ENCODE measurements at places on chromosomes 3 and 15.

- DNase-seq: no peak
These were observed 11.5 kb downstream of the CRYGS start for GRCh38 chr3:186532598-186533072.

GRCh38 chr3:125179143-125179883, 33.2 kb downstream of the SLC12A8 start:
- DNase-seq: no peak

GRCh38 chr15:63461230-63461985, 43.0 kb upstream of the USP3 start:
- no peak for DNase-seq

GRCh38 chr3:53062905-53063304, 17.0 kb upstream of the SFMBT1 start:
- DNase-seq: no peak

GRCh38 chr15:60191821-60192220, 187.7 kb downstream of the FOXB1 start:
- DNase-seq: no peak

- no peak for DNase-seq
These were observed 88.7 kb downstream of the SEMA5B start for GRCh38 chr3:122938783-122939425.

DNA sequence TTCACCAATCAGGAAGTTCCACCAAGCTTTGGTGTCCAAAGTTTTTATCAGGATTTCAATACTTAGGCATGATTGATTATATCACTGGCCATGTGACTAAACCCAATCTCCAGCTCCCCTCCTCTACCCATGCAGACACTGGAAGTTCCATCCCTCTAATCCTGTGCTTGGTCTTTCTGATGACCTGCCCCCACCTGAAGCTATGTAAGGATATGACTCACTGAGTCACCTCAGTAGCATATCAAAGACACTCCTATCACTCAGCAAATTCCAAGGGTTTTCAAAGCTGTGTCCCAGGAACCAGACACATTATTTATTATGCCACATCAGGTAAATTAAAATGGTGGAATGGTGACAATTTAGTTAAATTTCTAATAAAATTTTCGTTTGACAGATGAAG, 158.9 kb downstream of the TAFA4 start:
- no peak for DNase-seq

DNA sequence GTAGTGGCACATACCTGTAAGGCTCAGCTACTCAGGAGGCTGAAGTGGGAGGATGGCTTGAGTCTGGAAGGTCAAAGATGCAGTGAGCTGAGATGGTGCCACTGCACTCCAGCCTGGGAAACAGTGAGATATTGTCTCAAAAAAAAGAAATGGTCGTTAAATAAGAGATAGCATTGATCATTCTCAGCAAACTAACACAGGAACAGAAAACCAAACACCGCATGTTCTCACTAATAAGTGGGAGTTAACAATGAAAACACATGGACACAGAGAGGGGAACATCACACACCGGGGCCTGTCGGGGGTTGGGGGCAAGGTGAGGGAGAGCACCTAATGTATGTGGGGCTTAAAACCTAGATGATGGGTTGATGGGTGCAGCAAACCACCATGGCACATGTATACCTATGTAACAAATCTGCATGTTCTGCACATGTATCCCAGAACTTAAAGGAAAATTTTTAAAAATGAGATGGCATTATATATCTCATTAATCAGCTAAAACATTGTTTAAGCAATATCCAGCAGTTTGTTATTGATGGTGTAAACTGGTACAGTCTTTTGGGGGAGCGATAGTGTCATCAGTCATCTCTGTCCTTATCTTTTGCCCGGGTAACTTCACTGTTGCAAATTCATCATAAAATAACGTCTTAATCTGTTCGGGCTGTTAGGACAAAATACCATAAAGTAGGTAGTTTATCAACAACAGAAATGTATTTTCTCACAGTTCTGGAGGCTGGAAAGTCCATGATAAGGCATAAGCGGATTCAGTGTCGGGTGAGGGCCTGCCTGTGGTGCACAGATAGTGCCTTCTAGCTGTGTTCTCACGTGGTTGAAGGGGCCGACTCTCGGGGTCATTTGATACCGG, 1.7 kb upstream of the MAN2A2 start:
- no peak for DNase-seq

- no peak for DNase-seq
These were observed 216.4 kb downstream of the DPH6 start for GRCh38 chr15:35329521-35329961.

DNA sequence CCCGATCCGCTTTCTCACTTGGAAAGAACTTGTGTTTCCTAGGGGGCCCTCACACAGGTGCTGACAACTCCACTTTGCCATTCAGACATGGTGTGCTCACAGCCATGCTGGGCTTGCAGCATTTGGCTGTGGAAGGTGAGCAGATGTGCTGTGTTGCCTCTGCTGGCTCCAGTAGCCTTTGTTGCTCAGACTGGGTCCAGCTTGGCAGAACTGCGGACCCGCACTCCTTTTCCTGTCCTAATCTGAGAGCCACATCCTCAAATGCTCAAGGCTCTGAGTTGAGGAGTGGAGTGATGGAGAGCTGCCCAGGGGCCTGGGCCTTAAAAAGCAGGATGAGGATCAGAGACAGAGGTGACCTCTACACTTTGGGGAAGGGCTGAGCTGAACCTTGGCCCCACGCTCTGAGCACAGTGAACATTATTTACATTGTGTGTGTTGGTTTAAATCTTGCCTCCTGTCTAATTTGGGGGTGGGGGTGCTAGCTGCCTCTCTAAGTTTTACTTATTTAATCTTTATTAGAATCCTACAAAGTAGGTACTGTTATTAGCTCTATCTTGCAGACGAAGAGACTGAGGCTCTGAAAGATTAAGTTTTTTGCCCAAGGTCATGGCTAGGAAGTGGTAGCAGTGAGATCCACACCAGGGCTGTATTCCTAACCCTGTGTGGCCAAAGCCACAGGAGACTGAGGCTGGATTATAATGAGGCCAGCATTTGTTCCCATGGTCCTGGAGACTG, 17.2 kb downstream of the ACOX2 start:
- DNase-seq: no peak

DNA sequence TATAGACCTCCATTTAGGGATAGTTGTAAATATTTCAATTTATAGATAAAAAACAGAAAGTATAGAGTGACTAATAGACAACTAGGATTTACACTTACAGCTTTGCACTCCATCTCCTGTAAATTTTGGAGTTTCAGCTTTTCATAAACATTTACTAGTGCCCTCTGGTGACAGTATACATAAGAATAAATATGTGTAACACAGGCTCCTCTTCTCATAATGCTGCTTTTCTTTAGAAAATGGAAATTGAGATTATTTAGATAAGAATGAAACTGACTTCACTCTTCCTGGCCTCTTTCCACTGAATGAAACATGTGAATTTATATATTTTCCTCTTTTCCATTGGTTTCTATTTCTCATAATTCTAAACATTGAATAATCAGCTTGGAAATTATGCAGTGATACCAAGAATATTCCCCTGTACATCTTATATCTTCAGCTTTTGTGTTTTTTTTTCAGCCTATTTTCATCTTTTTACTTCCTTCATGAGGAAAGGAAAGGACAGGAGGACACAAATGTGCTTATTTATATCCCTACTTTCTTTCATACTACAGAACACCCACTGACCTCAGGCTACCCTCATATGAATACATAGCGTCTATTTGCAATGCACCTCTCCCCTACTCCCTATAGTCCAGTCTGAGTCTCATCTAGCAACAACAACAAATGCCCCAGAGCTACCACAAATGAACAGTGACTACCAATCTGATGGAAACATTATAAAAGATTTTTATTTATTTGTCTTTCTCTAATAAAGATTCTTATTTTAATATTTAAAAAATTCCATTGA, 103.1 kb upstream of the CCDC39 start:
- no peak for DNase-seq

GRCh38 chr3:23775254-23775909, 30.4 kb upstream of the UBE2E1 start:
- no peak for DNase-seq

DNA sequence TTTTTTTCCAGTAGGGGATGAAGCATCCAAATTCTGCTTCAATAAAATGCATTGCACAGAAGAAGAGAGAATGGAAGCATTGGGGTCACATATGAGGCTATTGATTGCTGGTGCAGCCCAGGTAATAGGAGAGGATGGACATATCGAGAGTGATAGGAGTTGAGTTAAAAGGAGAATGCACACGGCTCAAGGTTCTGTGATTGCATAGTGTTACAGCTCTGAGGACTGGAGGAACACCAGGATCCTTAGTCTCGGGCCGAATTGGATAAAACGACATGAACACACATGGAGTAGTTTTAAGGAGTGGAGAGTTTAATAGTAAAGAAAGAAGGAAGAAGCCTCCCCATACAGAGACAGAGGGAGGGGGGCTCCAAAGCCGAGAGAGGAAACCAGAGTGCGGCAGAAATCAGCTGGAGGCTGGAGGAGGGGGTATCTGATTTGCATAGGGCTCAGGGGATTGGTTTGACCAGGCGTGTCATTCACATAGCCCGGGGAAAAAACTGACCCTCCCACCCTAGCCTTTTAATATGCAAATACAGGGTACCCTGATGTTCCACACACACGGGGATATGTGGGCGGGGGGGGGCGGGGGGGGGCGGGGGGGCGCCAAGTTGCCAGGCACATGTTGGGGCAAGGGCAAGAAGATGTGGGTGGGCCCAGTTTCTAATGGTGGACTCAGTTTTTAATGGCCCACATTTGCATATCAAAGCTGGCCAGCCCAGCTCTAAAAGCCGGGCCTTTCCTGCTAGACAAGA, 156.9 kb downstream of the AGBL1 start:
- no peak for DNase-seq

- no peak for DNase-seq
These were observed 24.7 kb downstream of the XPC start for GRCh38 chr3:14153663-14154062.

DNA sequence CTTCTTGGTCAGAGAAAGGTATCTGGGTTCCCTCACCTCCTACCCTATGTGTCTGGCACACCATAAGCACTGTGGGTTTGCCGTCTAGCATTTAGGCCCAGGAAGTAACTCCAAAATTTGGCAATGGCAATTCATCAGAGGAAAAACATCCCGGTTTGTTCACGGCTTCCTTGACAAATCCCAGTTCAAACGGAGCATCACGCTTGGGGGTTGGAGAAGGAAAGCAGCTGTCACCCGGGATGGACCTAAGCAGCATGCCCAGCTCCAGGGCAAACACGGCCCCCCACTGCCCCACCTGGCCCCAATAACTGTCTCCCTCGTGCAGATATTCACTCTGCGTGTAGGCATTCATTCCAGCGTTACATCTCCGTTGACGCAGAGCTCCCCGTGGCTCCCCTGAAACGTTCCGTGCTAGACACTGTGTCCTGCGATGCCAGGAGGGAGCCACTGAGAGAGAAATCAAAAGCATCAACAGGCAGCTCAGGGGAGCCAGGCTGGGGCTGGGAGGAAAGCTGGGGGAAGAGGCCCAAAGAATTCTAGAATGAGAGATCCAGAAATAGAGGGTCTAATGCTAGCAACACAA, 41.4 kb downstream of the NTRK3 start:
- DNase-seq: no peak
